ENCODE measurements at places on chromosomes 16 and 17. TPM values are rescaled to one million over a fixed set of nuclear protein-coding genes. Genes with fewer than 3 reads are reported as not detected.

DNA sequence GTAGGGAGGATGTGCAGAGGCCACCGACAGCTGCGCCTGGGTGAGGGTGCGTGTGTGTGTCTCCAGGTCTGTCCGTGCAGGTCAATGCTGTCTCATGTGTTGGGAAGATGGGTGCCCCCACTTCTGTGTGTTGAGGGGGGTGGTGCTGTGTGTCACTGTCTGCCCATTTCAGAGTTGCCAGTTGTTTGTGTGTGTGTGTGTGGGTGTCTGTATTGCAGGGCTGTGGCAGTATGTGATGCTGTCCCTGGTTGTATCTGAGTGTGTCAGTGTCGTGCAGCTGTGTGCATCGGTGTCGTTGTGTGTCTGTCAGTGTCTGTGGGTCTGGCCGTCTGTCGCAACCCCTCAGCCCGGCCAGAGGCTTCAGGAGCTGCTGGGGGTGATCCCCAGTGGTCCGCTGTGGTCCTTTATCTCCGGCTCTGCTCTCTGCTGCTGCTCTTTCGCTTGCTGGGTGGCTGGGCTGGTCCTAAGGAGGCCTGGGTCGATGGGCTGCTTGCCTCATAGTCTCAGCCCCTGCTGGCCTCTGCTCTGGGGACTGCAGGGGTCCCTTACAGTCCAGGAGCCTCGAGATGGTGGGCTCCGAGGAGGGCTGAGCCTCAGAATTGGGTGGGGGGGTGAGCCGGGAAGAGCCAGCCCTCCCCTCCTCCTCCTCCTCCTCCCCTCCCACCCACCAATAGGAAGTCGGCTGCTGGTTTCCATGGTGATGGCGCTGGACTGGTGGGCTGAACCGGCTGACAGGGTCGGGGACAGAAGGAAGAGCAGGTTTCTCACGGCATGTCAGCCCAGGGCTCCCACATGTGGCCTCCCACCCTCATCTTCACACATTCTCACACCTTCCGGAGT is at the start of gene TSPOAP1:
Gene TSPOAP1 (minus strand): TSS at position 601 of the 840 bp plus-strand sequence. CDS start 875 bp downstream, outside the sequence.
- no peak for DNase-seq

GRCh38 chr16:25005445-25006306 is 9.5 kb downstream of the ARHGAP17 start:
- no peak for DNase-seq

GRCh38 chr16:14399378-14400284 is 230.4 kb downstream of the PARN start:
- peak; percentile 89 for DNase-seq

- DNase-seq = no peak
These were observed 406.9 kb downstream of the TMEM114 start for GRCh38 chr16:8183176-8184099.

Gene HSF5
- total RNA-seq = not detected

GRCh38 chr16:67278773-67279295 is 498 bp upstream of the PLEKHG4 start:
- DNase-seq = no peak

Gene PPL
- total RNA-seq = 12.8 TPM

- no peak for DNase-seq
These were observed 99.8 kb downstream of the KPNA2 start for GRCh38 chr17:68135141-68135887.

DNA sequence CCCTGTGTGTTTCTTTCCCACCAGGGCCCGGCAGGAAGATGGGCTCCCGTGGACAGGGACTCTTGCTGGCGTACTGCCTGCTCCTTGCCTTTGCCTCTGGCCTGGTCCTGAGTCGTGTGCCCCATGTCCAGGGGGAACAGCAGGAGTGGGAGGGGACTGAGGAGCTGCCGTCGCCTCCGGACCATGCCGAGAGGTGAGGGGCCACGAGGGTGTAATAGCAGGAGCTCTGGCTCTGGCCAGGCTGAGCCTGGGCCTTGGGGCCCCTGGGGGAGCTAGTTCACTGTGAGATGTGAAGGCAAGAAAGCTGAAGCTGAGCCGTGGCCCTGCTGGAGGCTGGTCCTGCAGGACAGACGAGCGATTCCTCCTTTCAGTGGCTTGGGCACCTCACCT is 20.0 kb downstream of the C1QTNF1 start:
- no peak for DNase-seq

GRCh38 chr17:31490671-31491375 is 99.3 kb downstream of the RAB11FIP4 start:
- DNase-seq = no peak

All from gastrocnemius medialis (tissue), 4 donors.